ENCODE measurements at places on chromosomes 2 and 18.
A peak's percentile ranks its signal among the peaks of the same experiment; 100 is the strongest.

GRCh38 chr2:223943561-223944008, 1.6 kb downstream of the WDFY1 start:
- no peak for DNase-seq

GRCh38 chr2:48541666-48542389, 11.9 kb downstream of the STON1 start:
- no peak for DNase-seq

DNA sequence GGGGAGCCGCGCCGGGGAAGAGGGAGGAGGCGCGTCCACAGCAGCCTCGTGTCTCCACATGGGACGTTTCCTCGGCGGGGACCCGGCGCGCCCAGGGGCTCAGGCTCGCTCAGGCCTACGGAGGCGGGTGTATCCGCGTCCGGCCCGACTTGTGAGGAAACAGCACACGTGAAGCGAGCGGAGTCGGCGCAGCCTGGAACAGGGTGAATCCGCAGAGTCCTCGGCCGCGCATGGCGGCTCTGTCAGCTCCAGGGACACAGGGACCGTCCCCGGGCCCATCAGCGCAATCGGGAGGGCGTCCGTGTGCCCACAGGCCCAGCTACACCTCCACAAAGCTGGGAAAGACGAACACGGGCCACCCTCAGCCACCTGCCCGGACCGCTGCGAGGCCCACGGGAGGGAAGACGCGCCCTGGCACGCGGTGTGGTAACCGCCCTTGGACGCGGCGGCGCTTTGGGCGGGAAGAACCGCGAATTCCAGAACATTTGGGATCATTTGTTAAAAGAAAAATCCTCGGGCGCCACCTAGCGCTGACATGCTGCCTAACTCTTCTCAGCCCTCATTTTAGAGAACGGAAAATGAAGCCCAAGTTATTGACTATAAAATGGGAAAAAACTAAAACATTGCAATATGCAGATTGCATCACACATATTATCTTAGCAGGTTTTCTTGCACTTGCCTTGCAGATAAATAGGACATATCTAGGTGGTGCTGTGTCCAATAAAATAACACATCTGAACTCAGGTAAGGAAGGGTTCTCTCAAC, 40.4 kb downstream of the TMEM18 start:
- DNase-seq, result no peak

DNA sequence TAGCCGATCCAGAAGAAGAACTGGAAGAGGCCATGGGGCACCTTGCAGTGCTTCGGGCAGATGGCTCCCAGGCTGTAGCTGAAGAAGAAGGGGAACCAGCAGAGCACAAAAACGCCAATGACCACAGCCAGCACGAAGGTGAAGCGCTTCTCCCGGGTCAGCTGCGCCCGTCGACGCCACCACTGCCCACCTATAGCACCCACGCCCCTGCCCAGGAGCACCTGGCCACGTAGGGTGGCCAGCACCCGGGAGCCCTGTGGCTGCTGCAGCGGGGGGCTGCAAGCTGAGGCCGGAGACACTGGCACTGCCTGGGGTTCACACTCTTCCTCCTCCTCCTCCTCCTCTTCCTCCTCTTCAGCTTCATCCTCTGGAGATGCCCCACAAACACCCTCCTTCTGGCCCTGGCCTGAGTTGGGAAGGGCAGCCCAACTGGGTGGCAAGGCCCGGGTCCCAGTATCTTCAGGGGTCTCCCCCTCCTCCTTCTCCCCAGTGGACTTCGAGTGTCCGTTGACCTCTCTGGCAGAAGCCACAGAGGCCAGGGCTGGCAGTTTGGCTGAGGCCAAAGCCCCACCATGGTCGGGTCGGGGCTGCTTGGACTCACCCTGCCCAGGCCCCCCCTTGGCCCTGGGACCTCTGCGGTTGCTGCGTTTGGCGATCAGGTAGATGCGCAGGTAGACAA, 1.3 kb downstream of the ADRA2B start:
- DNase-seq, result no peak

DNA sequence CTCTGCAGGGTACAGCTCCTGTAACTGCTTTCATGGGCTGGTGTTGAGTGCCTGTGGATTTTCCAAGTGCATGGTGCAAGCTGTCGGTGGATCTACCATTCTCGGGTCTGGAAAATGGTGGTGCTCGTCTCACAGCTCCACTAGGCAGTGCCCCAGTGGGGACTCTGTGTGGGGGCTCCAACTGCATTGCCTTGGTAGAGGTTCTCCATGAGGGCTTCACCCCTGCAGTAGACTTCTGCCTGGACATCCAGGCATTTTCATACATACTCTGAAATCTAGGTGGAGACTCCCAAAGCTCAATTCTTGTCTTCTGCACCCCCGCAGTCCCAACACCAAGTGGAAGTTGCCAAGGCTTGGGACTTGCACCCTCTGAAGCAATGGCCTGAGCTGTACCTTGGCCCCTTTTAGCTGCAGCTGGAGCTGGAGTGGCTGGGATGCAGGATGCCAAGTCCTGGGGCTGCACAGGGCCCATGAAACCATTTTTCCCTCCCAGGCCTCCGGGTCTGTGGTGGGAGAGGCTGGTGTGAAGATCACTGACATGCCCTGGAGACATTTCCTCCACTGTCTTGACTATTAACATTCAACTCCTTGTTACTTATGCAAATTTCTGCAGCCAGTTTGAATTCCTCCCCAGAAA, 41.6 kb downstream of the EDAR start:
- DNase-seq, result no peak

- no peak for DNase-seq
Observed at GRCh38 chr2:36177282-36177681, 178.3 kb upstream of the CRIM1 start.

DNA sequence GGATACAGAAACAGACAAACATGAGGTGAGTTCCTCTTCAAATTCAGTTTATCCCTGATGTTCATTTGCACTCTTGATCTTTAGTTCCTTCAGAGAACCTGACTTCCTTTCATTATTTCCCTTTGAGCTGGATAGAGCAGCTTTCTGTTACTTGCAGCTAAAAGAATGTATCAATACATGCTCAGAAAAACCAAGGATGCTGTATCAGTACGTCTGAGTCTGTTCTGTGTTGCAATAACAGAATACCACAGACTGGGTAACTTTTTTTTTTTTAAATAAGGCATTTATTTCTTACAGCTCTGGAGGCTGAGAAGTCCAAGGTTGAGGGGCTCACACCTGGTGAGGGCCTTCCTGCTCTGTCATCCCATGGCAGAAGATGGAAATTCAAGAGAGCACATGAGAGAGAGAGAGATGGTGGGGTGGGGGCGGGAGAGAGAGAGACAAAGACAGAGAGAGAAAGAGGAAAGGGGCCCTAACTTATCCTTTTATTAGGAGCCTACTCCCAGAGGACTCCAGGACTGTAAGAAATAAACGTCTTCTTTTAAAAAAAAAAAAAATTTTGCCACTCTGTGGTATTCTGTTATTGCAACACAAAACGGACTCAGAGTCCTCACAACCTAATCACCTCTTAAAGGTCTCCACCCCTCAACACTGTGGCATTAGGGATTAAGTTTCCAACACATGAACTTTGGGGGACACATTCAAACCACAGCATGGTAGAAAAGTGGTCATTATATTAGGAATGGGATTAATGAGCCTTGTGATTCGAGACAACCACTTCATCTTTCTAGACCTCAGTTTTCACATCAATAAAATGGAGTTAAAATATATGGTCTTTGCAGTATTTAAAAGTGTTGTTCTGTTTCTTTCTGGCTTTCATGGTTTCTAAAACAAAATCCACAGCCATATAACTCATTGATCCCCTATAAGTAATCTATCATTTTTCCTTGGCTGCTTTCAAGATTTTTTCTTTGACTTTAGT, 18.4 kb upstream of the SELENOI start:
- DNase-seq, result no peak

- DNase-seq, result no peak
Observed at GRCh38 chr2:204796581-204796980, 251.3 kb downstream of the PARD3B start.

DNA sequence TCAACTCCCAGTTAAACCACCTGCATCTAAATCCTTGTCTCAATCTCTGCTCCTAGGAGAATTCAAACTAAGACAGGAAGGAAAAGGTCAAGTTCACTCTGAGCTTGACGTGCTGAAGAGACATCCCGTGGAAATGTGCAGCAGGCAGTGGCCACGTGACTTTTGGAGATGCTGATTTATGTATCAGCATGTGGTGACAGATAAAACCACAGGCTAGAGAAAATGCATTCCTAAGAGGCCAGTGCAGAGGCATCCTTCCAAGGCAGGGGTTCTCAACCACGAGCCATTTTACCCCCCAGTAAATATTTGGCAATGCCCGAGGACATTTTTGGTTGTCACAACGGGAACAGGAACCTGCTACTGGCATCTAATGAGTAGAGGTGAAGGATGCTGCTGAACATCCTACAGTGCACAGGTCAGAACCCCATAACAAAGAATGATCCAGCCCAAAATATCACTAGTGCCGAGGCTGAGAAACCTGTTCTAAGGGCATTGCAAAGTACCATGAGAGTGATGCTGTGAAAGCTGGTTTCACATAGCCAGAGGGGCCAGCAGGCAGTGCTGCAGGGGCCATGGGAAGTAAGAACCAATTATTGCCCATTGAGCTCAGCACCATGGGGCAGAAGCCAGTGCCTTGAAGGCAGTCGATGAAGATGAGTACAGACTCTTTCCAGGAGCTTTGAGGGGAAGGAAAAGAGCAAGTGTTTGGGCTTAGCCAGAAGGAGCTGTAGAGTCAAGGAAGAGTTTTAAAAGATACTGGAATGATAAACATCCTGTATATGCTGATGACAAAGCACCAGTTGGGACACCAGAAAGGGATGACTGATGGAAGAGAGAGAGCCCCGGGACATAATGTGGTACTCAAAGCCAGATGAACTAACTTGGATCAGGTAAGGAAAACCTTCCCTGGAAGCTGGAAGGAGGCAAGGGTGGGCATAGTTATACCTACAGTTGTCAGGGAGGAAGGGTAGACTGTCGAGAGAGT, 174.6 kb downstream of the HAUS1 start:
- no peak for DNase-seq

GRCh38 chr18:58288921-58289797, 245.1 kb downstream of the NEDD4L start:
- no peak for DNase-seq

DNA sequence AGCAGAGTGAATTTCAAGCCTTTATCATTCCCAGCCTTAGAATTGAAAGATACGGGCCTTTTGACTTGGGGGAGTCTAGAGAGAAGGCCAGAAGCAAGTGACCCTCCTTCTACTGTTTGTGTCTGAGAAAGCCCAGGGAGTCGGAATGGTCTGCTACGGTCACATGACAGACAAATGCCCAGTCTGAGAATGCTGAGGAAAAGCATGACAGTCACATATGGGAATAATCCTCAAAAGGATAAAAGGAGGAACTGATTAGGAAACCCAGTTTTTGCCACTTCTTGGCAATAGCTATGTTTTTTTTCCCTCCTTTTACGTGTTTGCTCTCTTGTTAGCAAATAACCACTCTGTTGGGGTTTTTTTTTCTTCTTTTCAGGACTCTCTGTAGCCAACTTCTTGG, 38.1 kb upstream of the HNRNPA3 start:
- no peak for DNase-seq

DNA sequence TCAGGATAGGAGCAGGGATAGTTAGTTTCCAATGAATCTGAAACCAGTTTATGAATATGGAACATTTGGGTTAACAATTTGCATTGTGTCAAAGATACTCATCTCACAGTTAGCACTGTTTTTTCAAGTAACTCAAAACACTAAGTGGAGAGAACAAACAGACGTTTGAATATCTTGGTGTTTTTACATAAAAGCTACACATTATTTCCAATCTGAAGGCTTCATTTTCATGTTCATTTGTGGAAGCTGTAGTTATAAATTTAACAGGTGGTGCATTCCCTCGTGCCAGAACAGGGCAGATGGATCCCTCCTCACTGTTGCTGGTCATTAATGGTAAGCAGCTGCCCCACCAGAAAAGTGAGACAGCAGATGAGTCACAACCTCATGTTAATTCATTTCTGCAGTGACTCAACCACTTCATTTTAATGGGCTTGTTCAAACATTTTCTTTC, 286.9 kb downstream of the TMX3 start:
- no peak for DNase-seq

DNA sequence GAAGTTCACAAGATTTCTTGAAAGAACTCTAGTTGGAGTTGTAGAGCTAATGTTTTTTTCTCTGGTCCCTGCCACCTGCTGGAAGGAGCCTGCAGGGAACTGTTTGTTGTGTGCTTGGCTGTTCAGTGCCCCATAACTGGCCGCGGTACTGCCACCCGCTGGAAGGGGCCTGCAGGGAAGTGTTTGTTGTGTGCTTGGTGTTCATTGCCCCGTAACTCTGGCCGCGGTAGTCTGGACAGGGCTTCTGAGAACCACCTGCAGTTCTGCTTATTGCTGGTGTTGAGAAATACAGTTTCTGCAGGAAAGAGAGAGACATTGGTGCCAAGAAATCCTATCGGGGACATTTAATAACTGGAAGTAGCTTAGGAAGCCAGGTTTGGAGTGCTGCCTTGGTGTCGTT, 58.1 kb downstream of the AGAP1 start:
- DNase-seq, result peak; percentile 52

GRCh38 chr2:45705233-45705632, 53.8 kb downstream of the PRKCE start:
- DNase-seq, result no peak

DNA sequence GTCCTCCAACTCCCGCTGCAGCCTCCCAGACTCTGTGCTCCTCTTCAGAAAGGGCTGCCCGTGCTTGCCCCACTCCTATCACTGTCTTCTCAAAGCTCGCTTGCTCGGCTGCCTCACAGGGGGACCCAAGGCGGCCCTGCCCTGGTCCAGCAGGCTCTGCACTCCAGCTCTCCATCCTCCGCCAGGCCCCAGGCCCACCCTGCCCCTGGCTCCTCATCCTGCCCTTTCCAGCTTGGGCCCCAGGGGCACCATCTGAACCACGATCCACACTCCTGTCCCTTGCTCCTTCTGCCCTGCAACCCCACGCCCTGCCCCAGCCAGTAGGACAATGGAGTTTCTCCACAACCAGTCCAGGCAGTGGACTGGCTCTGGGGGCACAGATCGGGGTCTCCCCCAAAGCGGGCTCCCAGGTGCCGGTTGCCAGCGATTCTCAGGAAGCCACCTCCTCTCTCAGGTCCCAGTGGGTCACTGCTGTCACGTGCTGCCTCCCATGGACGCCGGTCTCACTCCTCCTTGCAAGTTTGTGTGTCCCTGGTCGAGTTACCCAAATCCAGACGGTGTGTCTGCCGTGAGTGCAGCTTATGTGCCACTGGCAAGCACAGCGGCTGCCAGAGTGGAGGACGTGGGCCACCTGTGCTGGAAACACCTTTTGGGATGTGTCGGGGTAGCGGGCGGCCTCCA, 238.5 kb downstream of the HDAC4 start:
- DNase-seq, result no peak

- no peak for DNase-seq
Observed at GRCh38 chr2:12005886-12006681, 259.7 kb downstream of the LPIN1 start.

DNA sequence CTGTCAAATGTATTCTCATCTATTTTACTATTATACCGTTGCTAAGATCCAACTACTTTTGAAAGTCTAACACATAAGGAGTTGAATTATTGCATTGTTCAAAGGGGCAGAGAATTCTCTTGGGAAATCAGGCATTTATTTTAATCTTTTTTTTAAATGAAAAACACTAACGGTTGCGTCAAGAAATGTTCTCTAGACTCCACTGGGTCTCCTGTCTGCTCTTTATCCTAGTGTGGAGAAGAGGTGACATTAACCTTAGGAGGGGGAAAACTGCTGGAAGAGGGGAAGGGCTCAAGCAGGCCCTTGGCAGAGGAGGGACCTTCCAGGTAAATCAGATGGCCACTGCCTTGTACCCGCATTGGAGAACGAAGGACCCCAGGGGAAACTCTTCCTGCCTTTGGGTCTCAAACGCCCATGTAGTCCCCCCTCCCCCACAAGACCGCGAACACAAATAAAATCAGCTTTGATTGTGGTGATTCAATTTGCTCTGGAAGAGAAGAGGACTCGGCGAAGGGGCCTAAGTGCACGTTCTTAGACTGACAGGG, 1.1 kb upstream of the APCDD1 start:
- DNase-seq, result no peak

Data from nucleus accumbens (tissue), 56 donors.